ENCODE measurements at places on chromosomes 3 and 15. TPM values are rescaled to one million over a fixed set of nuclear protein-coding genes. Genes with fewer than 3 reads are reported as not detected.

GRCh38 chr15:60898896-60899295 lies 330.2 kb downstream of the RORA start:
- no peak for DNase-seq

- DNase-seq = no peak
Observed at GRCh38 chr3:51403675-51404074, 12.6 kb downstream of the RBM15B start.

DNA sequence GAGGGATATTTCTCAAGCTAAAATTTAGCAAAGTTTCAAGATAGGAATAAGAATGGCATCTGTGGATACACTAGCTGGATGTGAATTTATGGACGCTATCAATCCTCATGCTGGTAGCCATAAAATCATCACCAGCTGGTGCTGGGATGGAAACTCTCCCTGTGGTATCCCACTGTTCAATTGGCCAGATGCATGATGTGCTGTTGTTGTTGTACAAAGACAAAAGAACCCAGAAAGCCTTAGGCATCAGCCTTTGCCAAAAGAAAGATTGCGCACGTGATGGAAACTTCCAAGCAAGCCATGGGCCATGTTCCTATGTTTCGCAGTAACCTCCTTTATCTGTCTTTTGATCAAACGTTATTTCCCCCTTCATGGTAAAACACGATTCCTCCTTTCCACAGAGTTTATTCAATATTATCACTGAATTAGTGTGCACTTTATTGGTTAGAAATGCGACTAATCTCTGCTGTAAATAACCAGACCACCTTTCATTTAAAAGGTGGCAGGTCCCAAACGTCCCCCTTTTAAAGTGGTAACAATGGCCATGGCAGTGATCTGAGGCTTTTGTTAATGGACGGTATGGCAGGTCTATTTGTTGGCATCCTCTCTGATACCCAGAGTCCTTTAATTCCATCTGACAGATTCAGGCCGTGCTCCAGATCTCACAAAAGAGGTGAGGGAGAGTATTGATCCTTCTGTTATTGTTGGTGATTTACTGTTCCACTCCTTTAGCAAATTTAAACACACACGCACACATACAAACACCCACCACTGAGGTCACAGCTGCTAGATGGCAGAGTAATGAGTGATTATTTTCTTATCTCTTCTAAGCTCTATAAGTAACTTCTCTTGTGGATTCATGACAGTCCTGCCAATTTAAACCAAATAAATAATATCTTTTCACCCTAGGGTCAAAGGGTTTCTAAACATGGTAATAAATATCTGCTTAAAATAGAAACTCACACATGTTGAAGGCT lies 291.2 kb upstream of the KCNMB2 start:
- no peak for DNase-seq

GRCh38 chr3:73820431-73820830 lies 195.7 kb upstream of the PDZRN3 start:
- no peak for DNase-seq

- DNase-seq = peak; percentile 63
Observed at GRCh38 chr3:11535243-11535960, 108.3 kb downstream of the VGLL4 start.

DNA sequence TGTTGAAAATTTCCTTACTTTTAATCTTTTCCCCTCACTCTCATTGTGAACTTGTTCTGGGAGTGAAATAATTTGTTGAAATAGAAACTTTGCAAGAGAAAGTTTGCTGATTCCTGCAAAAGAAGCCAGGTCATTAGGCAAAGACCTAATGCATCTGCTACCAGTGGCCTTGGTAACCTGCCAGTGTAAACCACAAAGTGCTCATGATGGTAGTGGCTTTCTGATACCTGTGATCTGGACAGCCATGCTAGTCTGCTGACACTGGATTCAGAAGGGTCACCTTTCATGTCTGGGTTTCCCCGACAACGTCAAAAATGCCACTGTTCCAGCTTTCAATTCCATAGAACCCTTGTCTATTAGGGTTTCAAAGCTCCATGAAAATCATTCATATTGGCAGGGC lies 123.7 kb upstream of the MCTP2 start:
- no peak for DNase-seq

- no peak for DNase-seq
Observed at GRCh38 chr3:127299276-127299675, 11.4 kb upstream of the PRR20G start.

GRCh38 chr3:194485881-194486539 lies 792 bp downstream of the ATP13A3 start:
- DNase-seq = peak; percentile 66

- no peak for DNase-seq
Observed at GRCh38 chr3:157475921-157476414, 27.2 kb downstream of the VEPH1 start.

- DNase-seq = no peak
Observed at GRCh38 chr3:46414739-46415138, 7.7 kb downstream of the CCRL2 start.

DNA sequence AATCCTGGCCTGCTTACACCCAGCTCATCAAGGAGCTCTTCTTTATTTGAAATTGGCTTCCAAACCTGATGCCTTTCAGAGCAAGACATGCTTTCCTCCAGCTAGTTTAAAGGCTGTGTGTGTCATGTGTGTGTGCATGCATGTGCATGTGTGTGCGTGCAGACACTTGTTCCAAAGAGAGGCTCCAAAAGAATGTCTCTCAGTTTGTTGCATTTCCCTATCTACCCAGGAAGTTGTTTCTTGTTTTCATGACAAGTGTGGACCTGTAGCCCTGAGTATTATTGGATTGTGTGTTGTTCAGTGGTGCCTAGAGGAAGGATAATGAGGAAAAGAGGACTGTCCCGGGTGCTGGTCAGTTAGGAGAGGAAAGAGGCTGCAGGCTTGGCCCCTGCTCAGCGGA lies 240.0 kb downstream of the THSD4 start:
- DNase-seq = no peak

Gene DCLK3
- total RNA-seq = 0.18 TPM

Gene LTF
- total RNA-seq = 5.5 TPM

Gene GOLGA8R
- total RNA-seq = 6.4 TPM

Gene SKOR1
- total RNA-seq = 1.3 TPM
